ENCODE measurements at places on chromosomes 7 and 10.

DNA sequence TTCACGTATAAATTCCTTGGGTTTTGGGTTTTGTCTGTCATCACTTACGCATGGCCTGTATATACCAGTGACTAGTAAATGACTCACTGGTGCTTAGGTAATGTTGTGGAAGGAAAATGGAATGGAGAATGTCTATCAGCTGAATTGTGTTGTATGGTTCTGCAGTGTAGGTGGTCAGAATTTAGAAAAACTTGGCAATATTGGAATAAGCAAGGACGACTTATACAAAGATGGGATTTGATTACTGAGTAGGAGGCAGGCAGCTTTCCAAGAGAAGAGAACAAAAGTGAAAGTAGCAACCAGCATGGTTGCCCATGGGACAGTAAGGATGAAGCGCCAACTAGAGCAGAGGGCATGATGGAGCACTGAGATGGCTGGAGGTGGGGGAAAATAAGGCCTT, 168.6 kb upstream of the CSTF2T start:
- no peak for DNase-seq

- no peak for DNase-seq
Measured at GRCh38 chr7:99392046-99392445, 16.4 kb downstream of the PDAP1 start.

GRCh38 chr7:68613897-68614296, 984.4 kb upstream of the AUTS2 start:
- no peak for DNase-seq

- no peak for DNase-seq
Measured at GRCh38 chr10:111996103-111996502, 187.5 kb downstream of the GPAM start.

DNA sequence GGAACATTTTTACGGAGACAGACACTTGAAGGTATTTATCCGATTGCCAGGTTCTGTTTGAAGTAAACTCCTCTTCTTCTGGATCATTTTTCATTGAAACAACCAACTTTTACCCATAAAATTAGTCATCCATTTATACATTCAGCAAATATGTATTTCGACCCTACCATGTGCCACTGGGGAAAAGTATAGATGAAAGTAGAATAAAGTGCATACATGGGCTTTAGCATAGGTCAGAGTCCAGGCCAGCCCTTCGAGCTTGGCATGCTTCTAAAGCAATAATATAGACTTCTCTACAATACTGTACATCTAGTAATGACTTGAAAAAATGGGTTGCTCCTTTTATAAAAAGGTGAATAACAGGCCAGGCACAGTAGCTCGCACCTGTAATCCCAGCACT, 10.1 kb downstream of the SLC25A16 start:
- DNase-seq: no peak

Data from inflammatory macrophage (primary cell).